ENCODE measurements at places on chromosomes 5 and 9.
A peak's percentile ranks its signal among the peaks of the same experiment; 100 is the strongest.

DNA sequence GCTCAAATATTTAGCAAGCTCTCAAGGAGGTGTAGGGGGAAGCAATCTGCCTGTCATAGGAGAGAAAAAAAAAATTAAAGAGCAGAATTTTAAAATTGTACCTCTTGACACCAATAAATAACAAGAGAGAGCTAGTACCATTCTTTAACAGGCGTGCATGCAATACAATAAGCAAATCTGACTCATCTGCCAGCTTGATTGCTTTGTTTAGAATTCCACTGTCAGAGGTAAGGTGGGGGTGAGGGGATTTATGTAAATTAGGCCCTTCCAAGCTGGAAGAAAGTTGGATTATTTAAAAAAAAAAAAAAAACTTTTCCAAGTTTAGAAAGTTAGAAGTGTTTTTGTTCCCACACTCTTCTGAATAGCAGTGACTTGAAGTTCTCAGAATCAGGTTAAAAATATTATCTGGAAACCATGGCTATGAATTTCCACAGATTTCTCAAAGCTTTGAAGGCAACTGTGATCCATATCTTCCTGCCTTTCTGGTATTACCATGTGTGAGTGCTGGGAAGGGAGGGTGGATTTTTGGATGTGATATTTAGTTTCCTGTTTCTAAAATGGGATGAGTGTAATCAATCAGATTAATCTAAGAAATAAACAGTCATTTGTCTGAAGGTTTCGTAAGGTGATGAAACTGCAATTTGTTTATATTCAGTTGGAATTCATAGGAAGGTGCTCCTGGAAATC, 477.5 kb downstream of the TLE4 start:
- DNase-seq: no peak

GRCh38 chr5:150345716-150346115, 11.8 kb upstream of the TCOF1 start:
- no peak for DNase-seq

GRCh38 chr5:107668154-107669095, 2.3 kb downstream of the EFNA5 start:
- DNase-seq: no peak

DNA sequence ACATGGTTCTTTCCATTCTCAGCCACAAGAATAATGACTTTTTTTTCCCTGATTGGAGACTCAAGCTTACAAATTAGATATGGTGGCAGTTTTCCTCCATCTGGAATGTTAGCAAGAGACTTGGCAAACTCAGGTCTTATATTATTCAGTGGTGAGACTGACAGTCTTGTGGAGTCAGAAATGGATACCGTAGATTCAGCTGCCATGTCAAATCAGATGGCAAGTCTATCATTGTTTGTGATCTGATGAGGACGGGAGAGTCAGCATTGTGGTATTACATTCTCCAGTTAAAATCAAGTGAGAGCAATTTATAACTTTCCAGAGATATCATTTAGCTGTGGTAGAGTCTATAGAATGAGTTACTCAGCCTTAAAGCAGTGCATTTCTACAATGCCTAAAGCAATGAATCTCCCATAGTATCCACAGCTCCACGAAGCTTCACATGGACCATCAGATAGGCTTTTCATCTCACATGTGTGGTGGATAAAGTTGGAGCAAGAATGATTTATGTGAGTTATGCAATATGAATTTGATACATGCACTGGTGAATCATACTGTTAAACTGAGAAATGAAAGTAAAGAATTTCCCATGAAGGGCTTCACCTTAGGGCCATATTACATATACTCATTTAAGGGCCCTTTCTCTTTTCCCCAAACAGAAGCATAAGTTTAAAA, 430.6 kb downstream of the ZNF608 start:
- no peak for DNase-seq

- DNase-seq: no peak
Observed at GRCh38 chr5:33929925-33930690, 6.1 kb upstream of the RXFP3 start.

DNA sequence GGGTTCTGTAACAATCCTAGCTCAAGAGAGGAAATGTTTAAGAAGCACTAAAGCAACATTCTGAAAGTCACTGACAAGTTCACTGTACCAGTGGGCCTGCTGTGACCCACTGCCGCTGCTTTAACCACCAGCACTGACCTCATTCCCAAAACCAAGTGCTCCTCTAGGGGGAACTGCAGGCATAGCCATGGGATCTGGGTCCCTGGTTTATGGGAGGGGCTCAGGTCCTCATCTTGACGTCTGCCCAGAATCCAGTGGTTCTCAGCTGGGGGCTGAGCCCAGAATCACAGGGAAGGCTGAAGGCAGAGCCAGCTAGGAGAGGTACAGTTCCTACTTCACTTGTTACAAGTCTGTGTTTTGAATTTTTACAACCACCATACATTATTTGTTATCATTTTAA, 36.1 kb upstream of the SLC2A8 start:
- no peak for DNase-seq

GRCh38 chr9:116883676-116884075, 196.6 kb downstream of the TRIM32 start:
- no peak for DNase-seq

GRCh38 chr5:147789820-147790219, 7.3 kb upstream of the JAKMIP2 start:
- DNase-seq: no peak

DNA sequence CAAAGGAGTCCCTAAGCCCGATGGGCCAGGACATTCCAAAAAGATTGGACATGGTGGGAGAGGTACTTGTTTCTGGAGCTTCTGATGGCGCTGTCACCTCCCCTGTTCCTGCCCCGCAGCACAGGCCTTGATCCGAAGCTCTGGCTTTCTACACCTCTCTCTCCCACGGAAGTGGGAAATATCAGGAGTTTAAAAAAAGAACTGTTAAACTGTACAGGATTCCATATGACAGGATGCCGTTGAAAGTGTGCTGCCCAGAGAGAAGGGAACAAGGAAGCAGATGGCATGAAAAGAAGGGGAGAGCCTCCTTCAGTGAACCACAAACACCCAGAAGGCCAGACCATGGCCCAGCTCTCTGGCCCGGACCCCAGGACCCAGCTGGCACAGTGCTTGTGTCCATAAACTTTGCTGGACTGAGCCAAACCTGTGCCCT, 26.8 kb upstream of the SLC2A8 start:
- DNase-seq: no peak

DNA sequence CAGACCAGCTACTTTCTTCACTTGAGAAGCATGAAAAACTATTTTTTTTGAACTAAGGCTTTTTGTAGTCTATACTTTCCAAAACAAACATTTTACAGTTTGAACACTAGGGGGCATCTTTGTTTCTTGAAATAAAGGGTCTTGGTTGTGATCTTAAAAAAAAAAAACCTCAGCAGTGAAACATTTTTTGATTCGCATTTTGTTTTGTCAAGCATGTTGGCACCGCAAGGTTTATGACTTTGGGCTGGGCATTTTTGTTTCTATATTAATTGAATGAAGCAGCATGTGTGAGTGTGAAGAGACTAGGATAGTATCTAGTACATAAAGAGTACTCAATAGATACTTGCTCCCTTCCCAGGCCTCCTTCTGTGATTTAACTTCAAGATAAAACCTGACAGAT, 31.6 kb upstream of the ACOT12 start:
- no peak for DNase-seq

- peak; percentile 51 for DNase-seq
Observed at GRCh38 chr5:72818866-72819534, 2.5 kb downstream of the TNPO1 start.

- DNase-seq: no peak
Observed at GRCh38 chr9:105511446-105511845, 46.5 kb upstream of the FKTN start.

GRCh38 chr9:30197954-30198353, 2186.5 kb upstream of the ACO1 start:
- no peak for DNase-seq

GRCh38 chr5:59446356-59446755, 447.2 kb downstream of the PDE4D start:
- no peak for DNase-seq

GRCh38 chr5:54146916-54147315, 163.5 kb downstream of the ARL15 start:
- no peak for DNase-seq

DNA sequence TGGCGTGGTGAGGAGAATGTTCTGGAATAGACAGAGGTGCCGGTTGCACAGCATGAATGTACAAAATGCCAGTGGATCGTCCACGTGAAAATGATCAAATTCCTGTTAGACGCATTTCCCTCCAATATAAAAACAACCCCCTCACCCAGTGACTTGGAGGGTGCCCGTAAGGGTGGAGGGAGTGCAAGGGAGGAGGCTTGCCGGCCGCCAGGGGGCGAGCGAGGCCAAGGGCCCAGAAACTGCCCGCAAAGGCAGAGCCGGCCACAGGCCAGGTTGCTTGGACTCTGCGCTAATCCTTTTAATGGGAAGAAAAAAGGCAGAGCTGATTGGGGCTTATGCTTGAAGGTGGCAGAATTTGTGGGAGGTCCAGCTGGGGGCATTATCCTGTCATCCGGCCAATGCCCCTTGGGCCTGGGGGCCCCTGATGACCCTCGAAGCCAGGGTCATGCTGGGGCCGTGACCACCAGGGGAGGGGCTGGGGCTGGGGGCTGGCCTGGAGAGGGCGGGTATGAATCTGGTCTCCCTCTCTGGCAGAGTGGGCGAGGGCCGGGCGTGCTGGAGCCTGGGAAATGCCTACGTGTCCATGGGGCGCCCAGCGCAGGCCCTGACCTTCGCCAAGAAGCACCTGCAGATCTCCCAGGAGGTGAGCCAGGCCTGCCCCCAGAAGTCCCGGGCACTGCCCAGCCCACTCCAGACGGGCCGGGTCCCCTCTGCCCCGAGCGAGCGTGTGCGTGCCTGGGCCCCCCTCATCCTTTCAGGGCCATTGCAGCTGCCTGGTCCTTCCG, 12.0 kb downstream of the GPSM1 start:
- no peak for DNase-seq

GRCh38 chr9:21336457-21336856, 1.3 kb upstream of the KLHL9 start:
- no peak for DNase-seq

DNA sequence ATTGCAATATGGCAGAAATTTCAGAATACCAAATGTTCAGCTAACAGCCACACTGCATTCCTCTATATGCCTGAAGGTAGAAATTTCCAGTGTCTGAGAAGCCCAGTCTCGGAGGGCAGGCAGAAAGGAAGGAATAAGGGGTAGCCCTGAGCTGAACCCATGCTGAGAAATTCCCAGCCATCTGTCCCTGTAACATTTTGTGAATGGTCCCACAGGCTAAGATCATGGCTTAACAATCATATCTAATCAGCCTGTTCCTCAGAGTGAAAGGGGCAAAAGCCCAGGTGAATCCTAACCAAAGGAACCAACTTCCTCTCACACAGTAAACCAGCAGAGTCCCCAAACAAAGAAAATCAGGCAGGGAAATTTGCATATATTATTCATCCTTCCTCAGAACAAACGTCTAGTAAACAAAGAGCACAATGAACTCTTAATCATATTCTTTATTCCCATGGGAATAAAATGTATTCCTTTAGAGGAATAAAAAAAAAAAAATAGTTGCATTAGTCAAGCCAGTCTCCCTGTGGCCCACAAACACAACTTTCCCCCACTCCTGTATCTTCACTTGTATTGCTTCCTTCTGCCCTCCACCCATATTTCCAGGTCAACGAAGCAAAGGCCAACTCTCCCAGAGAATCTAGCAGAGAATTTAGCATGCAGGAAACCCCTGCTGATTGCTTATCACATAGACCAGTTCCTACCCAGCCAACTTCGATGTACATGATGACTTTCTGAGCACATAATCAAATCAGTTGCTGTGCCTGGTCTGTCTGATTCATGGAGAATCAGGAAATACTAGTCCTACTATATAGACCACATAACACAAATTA, 257.6 kb downstream of the FAM114A2 start:
- DNase-seq: no peak

DNA sequence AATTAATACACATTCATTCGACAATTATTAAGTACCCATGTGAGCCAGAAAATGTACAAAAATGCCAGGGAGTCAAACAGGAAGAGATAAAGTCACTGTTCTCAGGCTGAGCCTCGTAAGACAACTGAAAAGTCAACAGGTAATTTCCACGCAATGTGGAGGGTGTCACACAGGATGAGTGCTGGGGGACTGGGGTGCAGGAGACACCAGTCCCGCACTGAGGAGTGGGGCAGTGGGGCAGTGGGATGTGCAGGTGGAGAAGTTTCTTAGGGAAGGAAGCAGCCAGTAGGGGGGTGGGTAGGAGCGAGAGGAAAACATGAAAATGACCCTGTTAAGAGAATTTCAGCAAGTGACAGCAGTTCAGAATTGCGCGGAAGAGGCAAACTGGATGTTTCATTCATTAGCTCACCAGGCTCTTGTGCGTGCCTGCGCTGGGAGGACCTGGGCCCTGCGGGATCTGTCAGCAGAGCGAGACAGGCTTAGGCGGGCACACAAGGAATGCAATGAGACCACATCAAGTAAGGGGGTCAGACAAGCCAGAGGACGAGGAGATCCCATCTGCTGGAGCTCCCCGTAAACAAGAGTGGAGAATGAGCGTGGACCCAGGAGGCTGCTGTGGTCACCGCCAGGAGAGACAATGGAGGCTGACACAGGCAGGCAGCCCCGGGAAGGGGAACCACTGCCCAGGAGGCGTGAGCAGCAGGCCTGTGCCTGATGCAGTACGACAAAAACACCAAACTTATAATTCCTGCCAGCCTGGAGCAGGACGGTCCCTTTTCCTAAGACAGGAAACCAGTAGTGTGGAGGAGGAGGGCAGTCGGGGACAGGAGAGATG, 21.0 kb downstream of the CAMSAP1 start:
- DNase-seq: no peak

DNA sequence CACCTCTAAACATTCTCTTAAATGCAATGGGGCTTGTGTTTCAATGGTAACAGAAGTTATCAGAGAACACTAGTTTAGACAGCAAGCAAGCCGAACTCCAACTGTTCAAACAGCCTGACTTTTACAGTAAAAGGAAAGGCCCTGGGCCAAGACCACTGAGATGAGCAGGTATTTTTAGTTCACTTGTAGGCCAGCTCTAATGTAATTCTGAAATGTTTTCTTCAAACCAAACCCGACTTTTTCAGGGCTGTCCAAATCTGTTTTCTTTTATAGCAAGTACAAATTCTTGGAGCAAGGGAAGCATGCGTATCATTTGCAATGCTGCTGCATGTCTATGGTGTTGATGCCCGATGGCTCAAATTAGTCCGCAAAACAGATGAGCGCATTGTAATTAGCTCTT, 192.9 kb downstream of the SLF1 start:
- DNase-seq: no peak

DNA sequence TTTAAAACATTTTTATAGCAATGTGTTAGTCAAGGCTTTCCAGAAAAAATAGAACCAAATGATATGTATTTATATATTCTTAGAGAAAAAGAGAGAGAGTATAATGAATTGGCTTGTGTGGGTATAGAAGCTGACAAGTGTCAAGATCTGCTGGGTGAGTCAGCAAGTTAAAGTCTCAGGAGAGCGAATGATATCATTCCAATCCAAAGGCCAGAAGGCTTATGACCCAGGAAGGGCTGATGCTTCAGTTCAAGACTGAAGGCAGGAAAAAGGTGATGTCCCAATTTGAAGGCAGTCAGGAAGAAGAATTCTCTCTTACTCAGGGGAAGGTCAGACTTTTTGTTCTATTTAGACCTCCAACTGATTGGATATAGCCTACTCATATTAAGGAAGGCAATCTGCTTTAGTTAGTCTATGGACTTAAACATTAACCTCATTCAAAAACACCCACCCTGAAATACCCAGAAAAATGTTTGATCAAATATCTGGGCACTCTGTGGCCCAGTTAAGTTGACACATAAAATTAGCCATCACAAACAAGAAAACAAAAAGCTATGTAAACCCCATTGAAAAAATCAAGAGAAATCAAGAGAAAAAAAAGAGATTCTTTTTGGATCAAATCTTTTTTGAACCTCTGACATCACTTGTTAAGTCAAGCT, 189.6 kb downstream of the PIK3R1 start:
- no peak for DNase-seq
